ENCODE measurements at places on chromosomes 1 and 21.

DNA sequence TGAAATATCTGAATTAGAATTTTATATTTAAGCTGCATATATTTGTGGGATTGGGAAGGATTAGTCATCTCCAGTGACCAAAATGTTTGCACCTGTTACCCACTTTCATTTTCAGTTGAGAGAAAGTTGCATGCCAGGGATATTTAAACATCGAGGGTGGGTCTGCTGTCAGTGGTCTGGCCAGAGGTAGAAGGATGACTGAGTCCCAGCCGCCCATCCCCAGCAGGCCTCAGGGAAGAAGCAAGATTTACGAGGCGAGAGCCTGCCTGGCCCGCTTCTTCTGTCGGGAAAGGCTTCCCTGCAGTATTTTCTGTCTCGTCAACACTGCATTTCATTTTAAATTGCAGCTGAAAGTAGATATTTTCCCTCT, 1.4 kb upstream of the MAN1C1 start:
- DNase-seq = no peak

DNA sequence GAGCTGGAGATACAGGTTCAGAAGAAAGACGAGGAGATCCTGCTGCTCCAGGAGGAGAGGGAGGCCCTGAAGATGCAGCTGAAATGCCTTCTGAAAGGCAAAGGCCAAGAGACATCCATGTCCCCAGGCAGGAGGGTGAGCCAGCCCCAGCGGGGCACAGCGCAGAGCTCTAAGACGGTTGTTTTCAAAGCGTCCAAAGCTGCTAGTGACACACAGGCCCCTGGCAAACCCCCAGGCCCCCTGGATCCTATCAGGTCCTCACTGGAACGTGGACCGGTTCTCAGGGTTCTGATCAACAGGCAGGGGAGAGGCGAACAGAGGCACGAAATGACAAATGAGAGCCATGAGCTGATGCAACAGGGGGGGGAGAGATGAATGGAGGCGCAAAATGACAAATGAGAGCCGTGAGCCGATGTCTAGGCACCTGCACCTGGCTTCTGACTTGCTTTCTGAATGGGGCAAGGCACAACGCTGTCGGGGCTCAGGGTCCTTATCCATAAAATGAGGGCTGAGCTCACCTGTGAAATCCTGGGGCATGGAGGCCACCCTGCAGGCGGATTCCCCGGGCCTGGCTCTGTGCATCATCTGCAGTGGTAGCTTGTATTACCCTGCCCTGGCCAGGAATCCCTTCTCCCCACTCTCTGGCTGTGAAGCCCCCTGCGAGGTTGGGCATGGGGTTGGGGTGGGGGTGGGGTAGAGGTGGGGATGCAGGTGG, 9.2 kb downstream of the CCDC27 start:
- DNase-seq = no peak

GRCh38 chr1:11693024-11693590, 1.6 kb downstream of the DRAXIN start:
- DNase-seq = no peak

GRCh38 chr1:39494671-39495410, 3.4 kb downstream of the BMP8A start:
- no peak for DNase-seq

DNA sequence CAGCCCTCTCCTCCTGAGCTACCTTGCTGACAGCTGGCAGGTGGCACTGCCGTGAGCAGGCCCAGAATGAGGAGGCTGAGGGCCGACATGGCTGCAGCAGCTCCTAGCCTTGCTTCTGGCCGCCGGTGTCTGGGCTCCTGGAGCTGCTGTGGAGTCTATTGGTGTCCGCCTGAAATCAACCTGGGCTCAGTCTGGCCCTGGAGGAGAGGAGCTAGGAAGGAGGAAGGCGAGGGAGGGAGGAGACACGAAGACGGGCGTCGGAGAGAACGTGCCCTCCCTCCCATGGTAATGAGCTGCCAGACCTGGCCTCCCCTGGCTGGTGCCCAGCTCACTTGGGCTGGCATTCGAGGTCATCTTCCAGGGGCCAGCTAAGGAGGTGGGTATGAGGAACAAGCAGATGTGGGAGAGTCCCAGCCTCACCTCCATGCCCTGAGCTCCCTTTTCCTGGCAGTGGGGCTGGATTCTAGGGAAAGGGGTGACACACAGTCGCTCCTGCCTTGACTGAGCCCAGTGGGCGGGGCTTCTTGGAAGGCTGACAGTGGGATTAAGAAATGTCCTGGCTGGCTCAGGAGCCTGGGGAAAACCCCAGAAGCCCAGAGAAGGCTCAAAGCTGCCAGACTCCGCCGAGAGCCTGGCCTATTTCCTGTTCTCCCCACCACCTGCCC, at the start of gene PDZK1IP1:
Gene PDZK1IP1, minus strand, starts transcription at position 193 of the 665 bp plus-strand sequence. Its CDS starts 104 bp downstream, at position 89.
- DNase-seq = no peak

- no peak for DNase-seq
Measured at GRCh38 chr1:93244298-93245069, 64.0 kb downstream of the CCDC18 start.

DNA sequence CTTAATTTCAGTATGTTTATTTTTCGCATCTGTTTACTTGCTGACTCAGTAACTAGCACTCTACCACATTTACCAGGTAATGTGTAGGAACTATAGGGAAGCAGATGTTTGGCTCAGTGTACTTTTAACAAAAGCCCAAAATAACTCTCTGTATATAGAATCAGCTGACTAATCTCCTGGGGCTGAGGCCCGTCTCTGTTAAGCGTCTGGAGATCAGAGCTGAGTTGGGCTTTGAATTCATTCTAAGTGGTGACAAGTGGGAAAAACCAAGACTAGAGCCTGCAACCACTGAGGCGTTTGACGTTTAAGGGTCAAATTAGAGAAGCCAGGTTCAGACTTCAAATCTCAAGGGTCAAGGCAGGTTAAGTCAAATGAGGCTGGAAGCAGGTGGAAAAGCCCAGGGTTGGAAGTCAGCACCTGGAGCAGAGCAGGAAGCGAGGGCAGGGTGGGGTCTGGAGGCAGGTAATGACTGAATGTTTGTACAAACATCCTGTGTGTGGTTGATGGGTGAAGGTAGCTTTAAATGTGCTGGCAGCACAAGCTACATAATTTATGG, 56.8 kb upstream of the LYST start:
- peak; percentile 44 for DNase-seq

DNA sequence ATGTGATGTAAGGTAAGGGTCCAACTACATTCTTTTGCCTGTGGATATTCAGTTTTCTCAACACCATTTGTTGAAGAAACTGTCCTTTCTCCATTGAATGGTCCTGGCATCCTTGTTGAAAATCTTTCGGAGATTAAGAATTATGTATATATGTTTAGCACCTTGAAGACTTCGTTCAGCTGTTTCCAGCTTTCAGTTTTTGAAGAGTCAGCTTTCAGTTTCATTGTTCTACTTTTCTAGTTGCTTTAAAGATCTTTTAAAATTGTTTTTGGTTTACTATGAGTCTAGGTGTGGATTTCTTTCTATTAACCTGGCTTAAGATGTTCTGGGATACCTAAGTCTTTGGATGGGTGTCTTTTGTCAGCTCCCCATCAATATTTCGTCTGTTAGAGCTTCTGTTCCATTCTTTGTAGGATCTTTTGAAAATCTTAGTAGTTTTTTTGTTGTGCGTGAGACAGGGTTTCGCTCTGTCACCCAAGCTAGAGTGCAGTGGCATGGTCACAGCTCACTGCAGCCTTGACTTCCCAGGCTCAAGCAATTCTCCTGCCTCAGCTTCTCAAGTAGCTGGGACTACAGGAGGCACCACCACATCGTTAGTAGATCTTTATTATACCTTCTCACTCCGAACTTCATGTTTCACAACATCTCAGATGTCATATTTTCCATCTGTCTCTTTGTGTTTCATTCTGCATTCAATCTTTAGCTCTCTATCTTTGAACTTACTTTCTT, 353.5 kb upstream of the B3GALT2 start:
- no peak for DNase-seq

GRCh38 chr1:11207898-11208611, 18.9 kb downstream of the ANGPTL7 start:
- no peak for DNase-seq

DNA sequence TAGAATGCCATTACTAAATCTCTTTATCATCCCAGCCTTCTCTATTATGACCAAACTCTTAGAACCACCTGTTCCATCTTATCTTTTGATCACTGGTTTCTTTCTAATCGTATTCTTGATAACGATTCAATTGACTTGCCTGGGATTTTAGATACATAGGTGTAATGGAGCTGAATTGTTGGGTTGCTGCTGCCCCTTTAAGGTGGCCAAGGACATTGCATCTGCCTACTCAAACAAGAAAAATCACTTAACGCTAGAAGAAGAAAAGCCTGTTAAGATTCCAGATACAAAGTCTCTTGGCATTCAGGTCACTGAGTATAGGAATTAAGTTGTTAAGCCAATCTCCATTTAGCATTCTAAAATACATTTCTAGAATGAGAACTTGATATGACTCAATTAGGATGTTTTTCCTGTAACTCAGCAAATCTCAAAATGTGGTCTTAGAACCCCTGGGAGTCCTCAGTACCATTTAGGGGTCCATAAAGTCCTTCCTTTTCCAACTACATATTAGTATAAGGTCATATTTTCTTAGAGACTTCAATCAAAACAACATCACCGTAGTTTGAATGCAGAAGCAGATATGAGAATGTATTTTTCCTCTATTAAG, 12.4 kb downstream of the NEXN start:
- peak; percentile 76 for DNase-seq

- DNase-seq = no peak
Measured at GRCh38 chr1:197422993-197423392, 154.9 kb downstream of the CRB1 start.

Data from kidney (tissue), 22 donors.